ENCODE measurements at places on chromosomes 13 and 19.
A peak's percentile ranks its signal among the peaks of the same experiment; 100 is the strongest.

- no peak for DNase-seq
Observed at GRCh38 chr19:54369082-54369687, 4.5 kb upstream of the LAIR1 start.

DNA sequence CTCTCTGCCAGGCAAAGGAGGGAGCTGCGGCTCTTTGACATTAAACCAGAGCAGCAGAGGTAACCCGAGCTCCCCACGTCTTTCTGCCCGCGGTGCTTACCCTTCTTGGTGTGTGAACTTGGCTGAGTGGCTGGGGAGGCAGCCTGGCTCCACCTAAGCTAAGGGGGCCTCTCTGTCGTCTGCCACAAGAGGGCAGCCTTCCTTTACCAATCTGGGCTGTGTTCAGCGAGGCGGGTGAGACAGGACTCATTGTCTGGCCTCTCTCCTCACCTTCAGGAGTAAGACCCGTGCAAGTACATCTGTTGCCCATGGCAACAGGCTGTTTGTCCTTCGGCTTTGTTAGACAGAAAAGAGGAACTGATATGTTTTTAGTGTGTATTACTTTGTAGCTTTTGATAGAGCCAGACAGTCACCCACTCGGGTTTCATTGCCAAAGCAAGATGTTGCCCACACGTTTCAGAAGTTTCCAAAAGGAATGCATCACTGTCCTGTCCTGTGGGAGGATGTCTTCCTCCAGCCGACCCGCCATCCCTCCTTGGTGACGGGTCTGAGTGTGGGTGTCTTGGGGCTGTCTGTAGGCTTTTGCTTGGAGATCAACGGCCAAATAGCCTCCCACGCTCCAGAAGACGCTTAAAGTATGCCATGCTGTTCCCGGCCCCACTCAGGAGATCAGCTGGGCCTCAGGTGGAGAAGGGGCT, 4.6 kb downstream of the POP4 start:
- peak; percentile 88 for DNase-seq

DNA sequence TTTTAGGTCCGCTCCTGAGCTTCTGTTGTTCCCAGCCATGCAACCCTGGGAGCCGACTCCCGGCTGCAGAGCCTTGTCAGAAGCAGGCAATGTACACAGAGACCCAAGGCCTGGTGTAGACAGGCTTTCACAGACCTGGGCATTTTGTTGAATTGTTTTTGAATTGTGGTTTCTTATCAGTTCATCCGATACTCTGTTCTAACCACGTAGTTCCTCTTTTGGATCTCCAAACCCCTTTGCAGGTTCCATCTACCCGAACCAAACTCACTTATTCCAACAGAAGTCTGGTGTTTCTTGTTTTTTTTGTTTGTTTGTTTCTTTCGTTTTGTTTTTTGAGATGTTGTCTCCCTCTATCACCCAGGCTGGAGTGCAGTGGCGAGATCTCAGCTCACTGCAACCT, 6.3 kb upstream of the NLRP2 start:
- peak; percentile 5 for DNase-seq

GRCh38 chr19:5074407-5074806, 105.5 kb downstream of the KDM4B start:
- peak; percentile 27 for DNase-seq

DNA sequence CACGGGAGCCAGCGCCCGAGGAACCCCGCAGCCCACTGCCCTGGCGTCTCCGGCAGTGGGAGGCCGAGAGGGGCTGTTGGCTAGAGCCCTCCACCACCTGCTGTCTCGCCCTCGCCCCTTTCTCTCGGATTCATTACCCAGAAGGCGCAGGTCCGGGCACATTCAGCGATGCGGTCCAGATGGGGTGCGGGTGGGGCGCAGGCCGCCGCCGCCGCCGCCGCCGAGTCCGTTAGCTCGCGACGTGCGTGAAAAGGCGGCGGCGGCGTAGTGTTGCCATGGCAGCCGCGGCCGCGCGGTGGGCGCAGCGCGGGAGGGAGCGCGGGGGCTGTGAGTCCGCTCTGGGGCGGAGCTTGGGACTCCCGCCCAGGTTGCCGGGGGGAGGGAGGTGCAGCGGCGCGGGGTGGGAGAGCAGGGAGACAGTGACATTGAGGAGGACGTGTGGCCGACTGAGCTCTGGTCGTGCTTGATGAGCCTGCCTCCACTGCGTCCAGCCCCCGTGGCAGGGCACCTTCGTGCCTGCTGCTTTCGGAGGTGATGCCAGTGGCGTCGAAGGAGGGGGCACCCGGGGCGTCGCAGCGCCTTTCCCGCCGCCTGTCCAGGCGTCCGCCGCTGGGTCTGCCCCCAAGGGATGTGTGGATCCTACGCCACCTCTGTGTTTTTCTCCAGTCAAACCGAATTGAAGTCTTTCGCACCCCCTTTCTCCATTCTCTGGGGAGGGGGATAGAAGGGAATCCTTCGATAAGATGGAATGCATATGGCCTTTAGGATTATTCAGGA, at the start of gene KATNAL1:
Gene KATNAL1 (minus strand): TSS at position 358 of the 777 bp plus-strand sequence. CDS start 23,774 bp downstream, outside the sequence.
- peak; percentile 66 for DNase-seq

- no peak for DNase-seq
Observed at GRCh38 chr19:3548606-3549005, 8.8 kb downstream of the MFSD12 start.

DNA sequence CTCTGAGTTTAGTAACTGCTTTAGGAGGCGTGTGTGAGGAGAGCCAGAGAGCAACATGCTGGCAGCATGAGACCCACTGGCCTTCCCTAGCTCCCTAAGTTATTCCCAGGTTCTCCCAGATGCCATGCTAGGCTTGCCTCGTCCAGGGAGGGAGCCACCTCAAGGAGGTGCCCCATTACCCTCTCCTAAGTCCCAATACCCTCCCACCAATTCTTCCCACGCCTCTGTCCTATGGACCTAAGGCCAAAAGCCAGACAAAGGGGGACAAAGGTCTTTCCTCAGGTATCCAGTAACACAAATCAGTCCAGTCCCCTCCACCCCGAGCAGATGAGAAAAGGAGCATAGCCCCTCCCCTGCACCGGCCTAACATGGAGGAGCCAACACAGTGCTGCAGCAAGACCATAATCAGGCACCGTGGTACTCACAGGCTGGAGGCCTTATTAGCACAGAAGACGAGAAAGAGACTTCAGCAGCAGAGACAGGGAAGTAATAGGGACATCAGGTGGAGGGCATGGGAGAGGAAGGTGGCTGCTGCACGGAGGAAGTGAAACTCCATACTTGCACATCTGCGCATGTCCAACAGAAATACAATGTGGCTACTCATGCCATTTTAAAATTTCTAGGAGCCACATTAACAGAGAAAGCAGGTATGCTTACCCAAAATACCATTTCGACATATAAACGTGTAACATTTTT, 46.3 kb downstream of the BRD4 start:
- DNase-seq = peak; percentile 56

DNA sequence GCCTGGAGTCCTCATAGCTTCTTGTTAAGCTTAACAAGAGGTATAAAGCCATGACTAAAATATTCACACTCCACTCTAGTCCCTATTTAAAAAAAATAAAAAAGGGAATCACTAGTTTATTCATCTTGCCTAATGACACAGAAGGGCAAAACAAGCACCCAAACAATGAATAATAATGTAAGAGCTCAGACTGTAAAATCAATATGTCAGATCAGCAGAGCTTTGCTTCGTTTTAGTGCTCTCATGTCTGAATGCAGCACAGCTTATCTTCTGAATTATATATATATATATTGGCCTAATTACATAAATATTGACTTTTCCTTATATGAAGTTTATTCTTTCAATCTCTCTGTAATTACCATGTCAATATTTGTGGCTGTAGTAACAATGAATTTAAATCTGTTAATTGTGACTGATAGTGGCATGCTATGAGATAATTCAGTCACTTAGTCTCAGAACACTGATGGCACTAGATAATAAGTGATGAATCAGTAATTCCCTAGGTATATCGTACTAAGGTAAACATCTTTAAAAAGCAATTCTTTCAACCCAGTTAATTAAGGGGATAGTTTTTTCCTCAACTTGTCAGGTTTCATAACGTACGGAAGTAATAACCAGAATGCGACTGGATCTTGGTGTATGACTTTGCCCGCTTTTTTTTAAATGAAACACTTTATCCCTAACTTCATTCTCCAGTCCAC, 361.9 kb upstream of the GPC6 start:
- no peak for DNase-seq

- no peak for DNase-seq
Observed at GRCh38 chr13:37074703-37075102, 15.2 kb upstream of the SUPT20H start.

DNA sequence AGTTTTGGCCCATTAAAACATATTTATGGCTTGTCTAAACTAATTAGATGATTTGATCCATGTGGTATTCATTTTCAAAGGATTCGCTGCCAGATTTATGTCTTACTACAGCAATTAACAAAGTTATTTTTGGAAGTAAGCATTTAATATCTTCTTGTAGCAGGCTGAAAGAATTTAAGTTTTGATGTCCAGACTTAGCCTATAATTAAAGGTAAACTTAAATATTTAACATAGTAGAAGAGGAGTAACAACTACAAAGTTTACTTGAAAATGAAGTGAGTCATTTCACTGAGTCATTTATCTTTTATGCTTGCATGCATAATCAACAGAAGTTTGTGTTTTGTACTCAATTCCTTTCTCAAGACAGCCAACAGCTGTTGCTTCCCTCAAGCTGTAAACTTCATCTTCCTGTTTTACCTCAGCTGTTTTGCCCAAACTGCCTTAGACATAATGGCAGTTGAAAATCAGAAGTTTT, 58.1 kb downstream of the EDNRB start:
- no peak for DNase-seq

DNA sequence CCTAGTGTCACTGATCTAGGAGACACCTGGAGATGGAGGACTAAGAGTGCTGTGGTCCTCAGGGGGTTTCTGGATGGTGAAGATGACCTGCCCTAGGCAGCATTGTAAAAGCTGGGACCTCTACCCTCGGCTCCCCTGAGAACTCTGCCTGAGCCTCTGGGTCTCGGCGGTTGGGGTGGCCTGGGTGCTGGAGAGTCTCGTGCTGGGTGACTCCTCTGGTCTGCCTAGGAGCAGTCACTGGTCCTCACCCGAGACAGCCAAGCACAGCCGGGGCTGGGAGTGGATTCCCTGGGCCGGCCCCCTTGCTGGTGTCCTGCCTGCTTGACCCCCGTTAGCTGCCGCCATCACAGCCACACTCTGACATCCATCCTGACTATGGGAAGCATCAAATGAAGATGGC, 6.7 kb downstream of the KCTD15 start:
- no peak for DNase-seq

- DNase-seq = no peak
Observed at GRCh38 chr13:50998326-50998725, 88.7 kb downstream of the RNASEH2B start.

- DNase-seq = no peak
Observed at GRCh38 chr13:51541809-51542258, 42.4 kb upstream of the WDFY2 start.

DNA sequence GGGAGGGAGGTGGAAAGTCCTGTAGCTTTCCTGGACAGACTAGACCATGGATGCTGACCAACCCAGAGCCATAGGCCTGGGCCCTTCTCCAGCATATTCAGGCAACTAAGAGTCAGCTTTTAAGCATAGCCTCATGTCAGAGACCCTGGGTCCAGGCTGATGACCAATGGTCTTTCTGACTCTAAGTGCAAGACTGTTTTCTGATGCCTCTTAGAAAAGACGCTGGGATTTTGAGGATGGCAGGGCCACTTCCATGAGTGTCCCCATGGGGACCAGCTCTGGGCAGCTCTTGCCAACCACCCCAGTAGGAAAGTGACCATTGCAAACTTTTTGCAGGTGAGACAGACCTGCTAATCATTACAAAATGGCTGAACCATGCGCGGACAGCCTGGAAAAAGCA, 135.6 kb upstream of the KL start:
- DNase-seq = no peak

GRCh38 chr19:47231215-47232054, 436 bp upstream of the BBC3 start:
- peak; percentile 79 for DNase-seq

DNA sequence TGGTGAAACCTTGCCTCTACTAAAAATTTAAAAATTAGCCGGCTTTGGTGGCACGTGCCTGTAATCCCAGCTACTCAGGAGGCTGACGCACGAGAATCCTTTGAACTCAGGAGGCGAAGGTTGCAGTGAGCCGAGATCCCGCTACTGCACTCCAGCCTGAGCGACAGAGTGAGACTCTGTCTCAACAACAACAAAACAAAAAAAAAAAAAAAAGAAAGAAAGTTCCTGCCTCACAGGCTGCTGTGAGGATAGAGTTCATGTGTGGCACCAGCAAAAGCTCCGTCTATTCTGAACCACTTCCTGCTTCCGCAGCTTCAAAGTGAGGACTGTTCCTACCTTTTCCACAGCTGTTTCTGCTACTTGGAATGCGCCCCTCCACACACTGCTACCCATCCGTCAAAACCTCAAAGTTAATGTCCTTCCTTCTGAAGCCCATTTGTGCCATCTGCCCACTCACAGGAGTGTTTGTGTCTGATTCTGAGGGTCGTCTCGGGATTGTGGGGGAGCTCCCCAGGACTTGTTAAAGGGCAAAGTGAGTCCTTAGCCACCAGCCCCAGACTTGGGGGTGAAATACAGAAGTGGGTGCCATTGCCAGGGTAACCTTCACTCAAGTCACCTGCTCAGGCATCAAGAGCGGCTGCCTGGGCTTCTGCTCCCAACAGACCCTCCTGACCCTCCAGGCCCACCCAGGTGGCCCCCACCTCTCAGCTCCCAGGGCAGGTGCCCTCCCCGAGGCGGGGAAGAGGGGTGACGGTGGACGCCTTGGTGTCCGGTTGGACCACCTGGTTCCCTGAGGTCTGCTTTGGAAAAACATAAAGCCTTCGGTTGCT, 2.9 kb downstream of the MFSD12 start:
- DNase-seq = no peak

- no peak for DNase-seq
Observed at GRCh38 chr19:16585094-16585801, 13.0 kb upstream of the SLC35E1 start.

DNA sequence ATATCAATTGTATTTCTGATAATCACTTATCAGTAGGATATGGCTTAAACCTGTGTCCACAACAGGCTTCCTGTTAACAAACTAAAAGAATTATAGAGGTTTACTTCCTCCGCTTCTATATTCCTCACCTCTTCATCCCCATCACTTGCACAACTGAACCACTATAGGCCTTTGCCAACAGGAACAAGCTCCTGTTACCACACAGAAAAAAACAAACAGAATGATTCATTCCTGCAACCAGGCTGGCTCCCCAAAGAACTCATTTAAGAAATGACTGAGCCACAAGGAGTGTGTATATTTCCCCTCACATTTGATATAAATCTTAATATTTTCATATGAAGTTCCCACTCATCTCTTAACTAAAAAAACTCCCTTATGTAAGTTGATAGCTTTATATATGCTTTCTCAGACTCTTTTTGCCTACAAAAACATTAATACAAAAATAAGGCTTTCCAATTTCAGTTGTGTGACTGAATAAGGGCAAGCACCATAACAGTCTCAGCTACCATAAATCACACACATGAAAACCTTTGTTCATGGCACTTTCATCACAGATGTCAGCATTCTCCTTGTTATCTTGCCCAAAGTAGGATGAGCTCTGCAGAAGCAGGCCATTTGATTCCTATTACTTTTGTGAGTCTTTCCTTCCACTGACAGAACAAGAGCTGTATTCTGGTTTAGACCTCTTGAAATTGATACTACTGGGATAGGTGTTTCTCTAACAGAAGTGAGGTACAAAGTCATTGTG, 366.8 kb downstream of the SLITRK1 start:
- no peak for DNase-seq
